ENCODE measurements at places on chromosomes 6 and 20.

GRCh38 chr6:98833307-98834059 is 891 bp upstream of the POU3F2 start:
- no peak for DNase-seq

DNA sequence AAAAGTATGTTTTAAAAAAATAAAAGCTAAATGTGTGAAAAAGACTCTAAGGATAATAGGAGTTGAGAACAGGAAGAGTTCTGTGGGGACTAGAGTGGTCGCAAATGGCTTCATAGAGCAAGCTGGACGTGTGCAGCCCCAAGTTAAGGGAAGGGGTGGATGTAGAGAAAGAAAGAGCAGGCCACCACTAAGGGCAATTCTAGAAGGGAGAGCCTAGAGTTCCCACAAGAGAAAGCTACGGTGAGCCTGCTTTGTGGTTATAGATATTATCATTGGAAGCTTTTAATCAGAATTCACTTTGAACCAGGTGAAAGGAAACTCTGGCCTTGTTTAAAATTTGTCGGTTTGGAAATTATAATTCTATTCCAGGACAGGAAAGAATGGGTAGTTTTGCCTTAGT is 101.6 kb downstream of the HIVEP2 start:
- no peak for DNase-seq

- no peak for DNase-seq
Observed at GRCh38 chr6:119677384-119677783, 327.8 kb upstream of the MAN1A1 start.

DNA sequence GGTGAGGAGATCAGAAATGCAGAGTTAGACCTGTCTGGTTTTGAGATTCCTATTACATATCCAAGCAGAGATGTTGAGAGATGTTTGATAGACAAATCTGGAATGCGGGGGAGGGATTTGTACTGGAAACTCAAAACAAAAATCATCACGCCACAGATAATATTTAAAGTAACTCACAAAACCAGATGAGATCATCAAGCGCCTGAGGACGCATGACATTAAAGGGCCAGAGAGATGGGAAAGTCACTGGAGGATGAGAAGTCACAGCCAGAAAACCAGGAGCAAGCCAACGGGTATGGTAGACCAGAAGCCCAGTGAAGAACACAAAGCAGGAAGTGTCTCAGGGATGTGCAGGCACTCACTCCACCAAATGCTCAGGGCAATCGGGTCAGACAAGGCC is 87.7 kb downstream of the DLL1 start:
- no peak for DNase-seq

DNA sequence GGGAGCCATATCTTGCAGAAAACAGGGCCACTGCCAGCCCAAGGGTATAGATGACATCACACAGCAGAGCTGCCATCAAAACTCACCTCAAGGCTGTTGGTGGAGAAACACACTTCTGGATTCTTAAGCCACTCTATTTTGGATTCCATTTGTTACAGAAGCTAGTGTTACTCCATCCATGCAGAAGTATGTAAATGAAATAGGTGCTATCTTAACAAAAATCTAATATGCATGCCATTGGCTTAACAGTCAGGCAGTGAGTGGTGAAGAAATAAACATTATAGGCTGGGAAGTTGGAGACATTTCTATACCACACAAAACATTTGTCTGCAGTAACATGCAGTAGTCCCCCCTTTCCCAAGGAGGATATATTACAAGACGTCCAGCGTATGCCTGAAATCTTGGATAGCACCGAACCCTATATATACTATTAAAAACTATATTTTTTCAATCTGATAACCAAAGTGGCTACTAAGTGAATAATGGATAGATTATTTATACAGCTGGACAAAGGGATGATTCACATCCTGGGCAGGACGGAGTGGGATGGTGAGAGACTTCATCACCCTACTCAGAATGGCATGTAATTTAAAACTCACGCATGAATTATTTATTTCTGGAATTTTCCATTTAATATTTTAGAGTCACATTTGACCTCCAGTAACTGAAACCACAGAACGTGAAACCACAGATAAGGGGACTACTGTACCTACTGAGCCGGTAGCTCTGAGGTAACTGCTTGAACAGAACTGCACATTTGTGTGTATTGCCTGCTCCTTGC is 160.0 kb upstream of the PLN start:
- DNase-seq = no peak

DNA sequence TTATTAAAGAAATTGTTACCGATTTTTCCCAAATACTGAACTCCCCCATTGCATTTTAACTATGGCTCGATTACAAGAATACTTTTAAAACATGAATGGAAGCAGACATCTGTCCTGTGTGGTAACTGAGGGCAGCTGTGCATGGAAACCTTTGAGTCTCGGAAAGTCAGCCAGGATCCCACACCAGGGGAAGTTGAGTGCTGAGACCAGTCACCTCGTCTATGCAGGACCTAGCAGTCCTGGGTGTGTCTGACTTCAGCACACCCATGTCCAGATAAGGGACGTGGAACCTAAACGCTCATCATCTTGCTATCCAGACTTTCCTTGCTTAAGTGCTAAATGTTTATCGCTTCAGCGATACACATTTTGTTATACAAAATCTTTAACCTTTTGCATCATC is 6.1 kb downstream of the RIN2 start:
- no peak for DNase-seq

DNA sequence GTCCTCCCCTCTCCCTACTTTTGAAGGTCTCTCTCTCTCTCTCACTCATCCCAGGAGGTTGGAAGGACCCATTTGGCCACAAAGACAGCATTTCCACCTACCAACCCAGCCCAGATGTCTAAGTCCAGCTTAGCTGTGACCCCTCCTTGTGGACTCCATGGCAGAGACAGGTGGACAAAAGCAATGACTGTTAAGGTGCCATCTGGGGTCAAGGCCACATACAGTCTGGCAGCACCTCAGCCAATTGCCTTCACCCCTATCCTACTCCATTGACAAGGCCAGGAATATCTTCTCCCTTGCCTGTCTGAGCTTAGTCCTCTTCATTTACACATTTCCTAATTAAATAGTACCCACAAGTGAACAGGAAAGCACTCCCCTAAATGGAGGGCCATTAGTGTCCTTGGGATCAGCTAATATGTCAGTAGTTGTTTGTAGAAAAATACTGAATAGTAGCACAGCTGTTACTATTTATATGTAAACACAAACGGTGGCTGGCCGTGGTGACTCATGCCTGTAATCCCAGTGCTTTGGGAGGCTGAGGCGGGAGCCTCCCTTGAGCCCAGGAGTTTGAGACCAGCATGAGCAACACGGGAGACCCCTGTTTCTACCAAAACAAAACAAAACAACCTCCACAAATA is 28.8 kb downstream of the GCM1 start:
- no peak for DNase-seq

GRCh38 chr6:1423578-1423977 is 34.2 kb downstream of the FOXF2 start:
- no peak for DNase-seq

DNA sequence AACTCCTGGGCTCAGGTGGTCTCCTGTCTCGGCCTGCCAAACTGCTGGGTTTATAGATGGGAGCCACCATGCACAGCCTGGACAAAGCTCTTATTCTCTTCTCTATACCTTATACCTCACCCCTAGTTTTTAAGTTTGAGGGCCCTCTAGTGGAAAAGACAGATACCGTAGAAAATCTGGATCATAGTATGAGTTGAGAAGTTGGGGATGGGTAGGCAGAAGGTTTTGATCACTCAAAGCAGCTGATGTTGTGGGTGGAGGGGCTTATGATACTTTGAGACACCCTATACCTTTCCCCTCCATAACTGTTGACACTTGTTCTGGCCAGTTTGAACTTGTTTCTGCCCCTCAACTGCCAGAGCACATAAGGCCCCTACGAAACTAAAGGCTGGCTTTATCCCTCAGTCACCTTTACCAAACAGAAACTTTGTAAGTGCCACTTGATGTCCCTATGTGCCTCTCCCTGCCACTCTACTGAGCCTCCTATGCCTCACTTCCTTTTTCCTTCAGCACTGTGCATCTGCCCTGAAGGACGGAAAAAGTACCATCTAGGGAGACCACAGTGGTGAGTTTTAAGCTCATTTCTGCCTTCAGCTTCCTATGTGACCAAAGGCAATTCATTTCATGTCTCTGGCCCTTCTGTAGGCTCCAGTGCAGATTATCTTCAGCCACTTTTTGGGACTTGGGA is 28.6 kb downstream of the RALY start:
- DNase-seq = no peak

GRCh38 chr20:51121901-51122412 is 99.0 kb upstream of the KCNG1 start:
- DNase-seq = no peak

DNA sequence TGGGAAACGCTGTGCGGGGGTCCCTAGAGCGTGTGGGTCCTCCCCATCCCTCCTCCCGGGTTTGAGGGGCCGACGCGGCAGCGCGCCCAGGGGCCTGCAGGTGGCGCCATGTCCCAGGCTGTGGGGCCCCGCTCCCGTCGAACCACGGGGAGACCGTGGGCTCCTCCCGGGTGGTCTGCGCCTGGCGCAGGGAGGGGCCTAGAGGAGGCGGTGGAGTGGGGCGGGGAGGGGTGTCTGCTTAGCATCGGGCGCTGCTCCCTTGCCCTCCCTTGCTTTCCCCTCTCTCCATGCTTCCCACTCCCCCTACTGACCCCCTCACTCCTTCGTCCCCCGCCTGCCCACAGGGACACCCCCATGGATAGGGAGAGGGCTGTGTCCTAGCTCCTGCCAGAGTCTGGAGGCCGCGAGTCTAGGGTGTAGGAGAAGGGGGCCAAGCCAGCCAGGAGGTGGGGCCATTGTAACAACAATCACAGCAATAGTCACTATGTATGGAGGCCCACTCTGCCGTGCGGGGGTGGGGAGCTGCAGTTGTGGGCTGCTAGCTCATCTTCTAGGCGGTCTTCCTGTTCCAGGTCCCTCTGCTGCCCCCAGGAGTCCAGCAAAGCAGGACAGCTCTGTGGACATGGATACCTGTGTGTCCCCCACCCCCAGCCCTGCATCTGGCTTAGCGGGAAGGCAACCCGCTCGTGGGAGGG is 51.7 kb downstream of the CHMP4B start:
- peak; percentile 14 for DNase-seq

- DNase-seq = no peak
Observed at GRCh38 chr6:16130932-16131387, 2.1 kb downstream of the MYLIP start.

DNA sequence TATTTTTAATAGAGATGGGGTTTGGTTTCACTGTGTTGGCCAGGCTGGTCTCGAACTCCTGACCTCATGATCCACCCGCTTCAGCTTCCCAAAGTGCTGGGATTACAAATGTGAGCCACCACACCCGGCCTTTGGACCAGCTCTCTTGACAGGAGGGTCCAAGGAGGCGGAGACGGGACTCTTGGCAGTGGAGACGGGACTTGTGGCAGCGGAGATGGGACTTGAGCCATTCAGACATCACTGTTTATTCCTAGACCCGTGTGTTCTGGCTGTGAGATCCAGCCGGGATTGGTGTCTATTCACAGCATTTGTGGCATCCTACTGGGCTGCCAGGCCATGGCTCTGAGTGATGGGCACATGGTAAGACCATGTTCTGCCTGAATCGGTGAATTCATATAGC is 25.6 kb downstream of the PRPF6 start:
- no peak for DNase-seq

- no peak for DNase-seq
Observed at GRCh38 chr20:37375227-37375626, 29.3 kb downstream of the SRC start.

GRCh38 chr6:16816891-16817290 is 55.6 kb upstream of the ATXN1 start:
- DNase-seq = no peak

DNA sequence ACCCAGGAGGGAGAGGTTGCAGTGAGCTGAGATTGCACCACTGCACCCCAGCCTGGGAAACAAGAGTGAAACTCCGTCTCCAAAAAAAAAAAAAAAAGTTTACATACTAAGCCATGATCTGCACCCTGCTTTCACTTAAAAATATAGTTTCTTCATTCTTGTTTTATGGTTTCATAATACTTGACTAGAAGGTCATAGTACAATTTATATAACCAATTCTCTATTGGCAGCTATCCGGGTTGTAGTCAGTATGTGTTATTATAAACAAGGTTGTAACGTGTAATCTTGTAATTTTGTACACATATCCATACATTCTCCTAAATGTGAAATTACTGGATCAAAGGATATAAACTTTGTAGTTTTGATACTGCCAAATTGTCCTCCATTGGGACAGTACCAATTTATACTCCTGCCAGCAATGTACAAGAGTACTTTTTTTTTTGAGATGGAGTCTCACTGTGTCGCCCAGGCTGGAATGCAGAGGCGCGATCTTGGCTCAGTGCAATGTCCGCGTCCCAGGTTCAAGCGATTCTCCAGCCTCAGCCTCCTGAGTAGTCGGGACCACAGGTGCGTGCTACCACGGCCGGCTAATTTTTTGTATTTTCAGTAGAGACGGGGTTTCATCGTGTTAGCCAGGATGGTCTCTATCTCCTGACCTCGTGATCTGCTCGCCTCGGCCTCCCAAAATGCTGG is 144.8 kb downstream of the GJA10 start:
- no peak for DNase-seq

DNA sequence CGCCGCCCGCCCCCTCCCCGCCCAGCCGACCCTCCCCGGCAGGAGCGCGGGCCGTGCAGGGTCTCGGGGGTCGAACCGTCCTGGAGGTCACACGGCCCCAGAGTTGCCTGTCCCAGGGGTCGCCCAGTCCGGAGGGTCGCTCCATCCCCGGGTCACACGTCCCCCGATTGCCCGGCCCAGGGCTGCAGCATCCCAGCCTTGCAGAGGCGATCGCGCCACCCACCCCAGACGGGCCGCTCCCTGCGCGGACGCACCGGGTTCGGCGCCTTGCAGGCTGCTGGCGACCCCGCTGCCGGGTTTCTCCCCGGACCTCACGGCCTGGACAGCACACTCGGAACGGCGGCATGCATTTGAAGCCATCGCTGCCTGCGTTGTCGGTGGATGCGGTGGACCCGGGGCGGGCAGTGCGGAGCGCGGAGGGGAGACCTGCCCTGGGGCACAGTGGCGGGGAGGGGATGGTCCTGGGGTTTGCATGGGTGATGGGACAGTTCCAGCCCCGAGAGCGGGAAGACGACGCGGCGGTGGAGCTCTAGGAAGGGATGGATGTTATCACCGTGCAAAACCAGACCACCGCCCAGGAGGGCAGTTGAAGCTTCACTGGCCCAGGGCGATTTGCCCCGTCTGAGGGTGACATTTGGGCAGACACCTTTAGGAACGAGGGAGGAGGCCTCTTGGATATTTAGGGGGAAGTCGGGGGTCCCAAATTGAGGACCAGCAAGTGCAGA is 22.7 kb upstream of the FRMD1 start:
- DNase-seq = no peak

- no peak for DNase-seq
Observed at GRCh38 chr6:78844899-78845298, 22.5 kb upstream of the IRAK1BP1 start.

DNA sequence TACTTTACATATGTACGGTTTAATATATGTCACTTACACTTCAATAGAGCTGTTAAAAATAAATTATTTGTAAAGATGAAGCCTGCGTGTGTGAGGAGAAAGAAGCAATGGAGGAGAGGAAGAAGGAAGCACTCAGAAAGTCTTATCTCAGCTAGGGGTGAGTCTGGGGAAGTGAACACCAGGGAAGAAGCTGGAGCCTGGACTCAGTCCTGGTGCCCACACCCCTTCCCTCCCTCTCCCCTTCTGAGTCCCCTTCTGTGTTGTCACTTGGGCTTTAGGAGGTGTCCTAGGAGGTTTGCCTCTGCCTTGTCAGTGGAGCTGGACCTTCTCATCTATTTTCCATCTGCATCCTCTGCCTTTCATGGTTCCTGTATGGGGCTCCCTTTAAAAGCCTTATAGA is 1.9 kb downstream of the SIRPB2 start:
- no peak for DNase-seq

All from activated CD4-positive, alpha-beta T cell treated with anti-CD3 and anti-CD28 coated beads, Interleukin-2, amount 50 U/mL, for 24 hours (primary cell).